ENCODE measurements at places on chromosomes 7 and 10. TPM values are rescaled to one million over a fixed set of nuclear protein-coding genes. Genes with fewer than 3 reads are reported as not detected.

DNA sequence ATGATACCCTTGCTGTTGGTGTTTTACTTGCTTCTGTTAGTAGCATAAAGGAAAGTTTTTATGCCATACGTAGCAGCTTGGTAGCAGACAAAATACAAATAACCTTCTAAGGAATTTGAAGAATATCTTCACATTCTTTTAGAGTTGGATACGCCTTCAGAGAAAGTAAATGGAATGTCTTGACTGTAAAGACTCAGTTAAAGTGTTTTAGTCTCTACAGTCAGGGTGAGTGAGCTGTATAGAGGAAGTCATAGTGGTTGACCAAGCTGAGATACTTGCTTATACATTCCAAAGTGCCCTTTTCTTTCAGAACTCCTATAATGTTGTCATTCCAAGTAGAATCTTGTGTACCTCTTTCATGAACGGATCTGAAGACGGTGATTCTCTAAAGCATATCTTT, 37.7 kb downstream of the RABGEF1 start:
- no peak for DNase-seq

GRCh38 chr7:84688671-84689070, 494.1 kb upstream of the SEMA3A start:
- DNase-seq = no peak

GRCh38 chr7:25712500-25712899, 439.5 kb upstream of the NFE2L3 start:
- DNase-seq = no peak

DNA sequence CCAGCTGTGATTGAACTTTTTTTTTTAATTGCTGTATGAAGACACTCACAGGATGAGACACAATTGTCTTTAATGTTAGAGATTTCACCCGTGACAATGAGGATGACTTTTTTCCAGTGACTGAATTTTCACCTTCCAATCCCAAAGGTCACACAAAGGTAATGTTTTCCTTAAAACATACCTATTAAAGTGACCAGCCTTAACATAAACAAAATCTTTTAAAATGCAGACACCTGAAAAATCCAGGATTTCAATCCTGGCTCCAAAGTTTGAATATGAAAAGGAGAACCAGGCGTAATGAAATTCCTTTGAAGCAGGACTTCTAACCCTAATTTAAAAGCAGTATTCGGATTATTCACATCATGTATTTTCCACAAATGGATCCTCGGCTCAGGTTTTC, 647.7 kb downstream of the GATA3 start:
- DNase-seq = no peak

DNA sequence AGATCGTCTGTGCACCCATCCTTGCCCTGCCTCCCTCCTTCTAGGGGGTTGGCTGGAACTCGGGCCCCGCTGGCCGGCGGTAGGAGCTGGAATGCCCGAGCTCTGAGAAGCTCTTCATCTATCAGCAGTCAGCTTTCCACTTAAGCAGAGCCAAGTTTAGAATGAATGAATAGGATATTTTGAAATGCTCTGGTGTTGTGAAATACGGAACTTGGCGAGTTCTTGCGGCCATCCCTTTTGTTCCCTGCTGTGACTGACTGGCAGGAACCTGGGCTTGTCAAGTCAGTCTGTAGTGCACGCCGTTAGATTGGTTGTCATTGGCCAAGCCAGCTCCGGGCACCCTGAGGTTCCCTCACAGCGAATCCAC, 33.3 kb downstream of the FOXK1 start:
- no peak for DNase-seq

TUBB8 gene
- total RNA-seq = not detected

Measured in Peyer's patch (tissue), 4 donors.